ENCODE measurements at places on chromosomes 3 and 15.

DNA sequence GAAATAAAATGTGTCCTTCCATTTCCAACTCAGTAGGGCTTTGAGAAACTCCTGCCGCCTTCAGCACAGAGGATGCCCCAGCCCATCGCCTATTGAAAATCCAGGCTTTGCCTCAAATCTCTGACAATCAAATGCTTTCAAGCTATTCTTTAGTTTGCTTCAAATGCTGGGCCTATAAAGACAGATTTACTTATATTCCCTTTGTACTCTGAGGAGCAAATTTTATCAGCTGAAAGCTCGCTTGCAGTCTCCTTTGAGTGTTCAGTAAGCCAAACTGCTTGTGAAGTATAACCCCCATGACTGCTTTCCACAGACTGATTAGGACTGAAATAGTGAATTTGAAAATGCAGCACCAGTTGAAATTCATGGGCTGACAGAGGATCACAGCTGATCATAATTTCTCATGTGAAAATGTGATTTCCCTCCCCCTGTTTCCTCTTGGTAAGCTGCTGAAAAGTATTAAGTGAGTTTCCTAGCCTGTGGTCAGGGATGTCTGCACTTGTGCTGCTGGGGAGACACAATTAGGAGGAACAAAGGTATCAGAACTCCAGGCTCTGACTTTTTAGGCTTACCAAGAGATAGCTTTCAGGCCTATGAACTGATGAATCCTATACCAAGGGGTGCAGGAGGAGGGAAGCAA is 563.4 kb upstream of the TGFBR2 start:
- no peak for DNase-seq

- DNase-seq: no peak
Measured at GRCh38 chr3:89572261-89572660, 464.8 kb downstream of the EPHA3 start.

GRCh38 chr3:157387708-157388435 is 48.8 kb upstream of the PTX3 start:
- no peak for DNase-seq

DNA sequence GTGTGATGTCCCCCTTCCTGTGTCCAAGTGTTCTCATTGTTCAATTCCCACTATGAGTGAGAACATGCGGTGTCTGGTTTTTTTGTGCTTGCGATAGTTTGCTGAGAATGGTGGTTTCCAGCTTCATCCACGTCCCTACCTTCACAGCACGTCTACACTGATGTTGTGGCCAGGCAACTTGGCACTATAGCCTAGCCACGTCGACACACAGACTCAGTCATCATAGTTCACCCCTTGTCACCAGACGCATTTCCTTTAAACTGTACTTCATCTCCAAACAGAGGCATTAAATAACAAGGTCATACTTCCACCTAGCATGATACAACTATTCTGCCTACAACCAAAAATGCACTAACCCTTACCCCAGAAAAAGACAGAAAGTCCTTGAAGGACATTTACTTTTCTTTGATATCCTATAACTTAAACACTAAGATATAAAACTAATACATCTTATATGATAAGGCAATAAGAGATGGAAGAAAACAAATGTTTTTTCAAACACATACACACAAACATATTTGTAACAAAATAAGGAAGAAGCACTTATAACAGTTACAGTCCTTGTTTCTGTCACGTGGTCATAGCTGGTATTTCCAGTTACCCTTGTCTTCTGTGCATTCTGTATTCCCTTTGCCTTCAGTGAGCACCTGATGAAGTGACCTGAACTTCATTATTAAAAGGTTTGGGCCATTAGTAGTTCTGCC is 121.4 kb downstream of the KLF13 start:
- DNase-seq: no peak
